ENCODE measurements at places on chromosomes 6 and 20.

DNA sequence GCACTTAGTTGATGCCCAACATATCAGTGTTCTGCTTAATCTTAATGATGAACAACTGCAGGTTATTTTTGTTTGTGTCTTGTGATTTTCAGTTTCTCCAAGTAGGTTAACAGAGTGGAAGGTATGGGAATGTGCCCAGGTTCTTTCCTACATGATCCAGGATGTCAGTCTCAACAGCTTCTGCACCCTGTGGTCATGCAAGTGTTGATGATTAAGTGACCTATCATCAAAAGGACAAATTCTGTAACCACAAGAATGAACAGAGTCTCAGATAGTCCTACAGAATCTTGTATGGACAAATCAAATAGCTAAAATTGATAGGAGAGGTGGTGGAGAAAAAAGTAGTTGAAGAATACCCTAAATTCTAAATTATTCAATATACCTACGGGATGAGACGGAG lies 26.1 kb downstream of the MAN1A1 start:
- no peak for DNase-seq

DNA sequence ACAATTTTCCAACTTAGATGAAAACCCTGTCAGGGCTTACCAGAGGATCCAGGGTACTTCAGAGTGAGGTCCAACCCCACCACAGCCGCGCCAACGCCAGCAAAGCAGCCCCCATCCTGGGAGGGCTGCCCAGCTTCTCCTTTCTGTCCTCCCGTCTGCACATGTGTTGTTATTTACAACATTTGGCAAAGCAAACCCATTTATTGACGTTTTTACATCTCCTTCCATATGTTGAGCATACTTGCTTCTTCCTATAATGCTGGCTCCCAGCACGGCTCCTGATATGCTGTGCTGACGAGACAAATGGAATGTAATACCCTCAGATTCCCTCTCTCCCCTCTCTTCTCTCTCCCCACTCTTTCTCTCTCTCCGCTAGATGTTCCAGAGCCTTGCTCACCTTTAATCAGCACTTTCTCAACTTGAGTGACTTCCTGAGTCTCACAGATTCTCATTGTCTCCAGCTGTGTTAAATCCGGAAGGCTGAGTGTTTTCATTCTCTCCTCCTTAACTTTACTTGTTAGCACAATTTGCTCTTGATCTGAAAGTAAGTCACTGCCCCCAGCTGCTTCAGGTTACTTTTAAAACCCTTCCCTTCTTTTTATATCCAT lies 22.7 kb downstream of the RCAN2 start:
- no peak for DNase-seq

GRCh38 chr20:48047447-48047846 lies 262.2 kb upstream of the SULF2 start:
- DNase-seq = no peak

- no peak for DNase-seq
These were observed 26.2 kb downstream of the CDYL start for GRCh38 chr6:4802312-4802935.

GRCh38 chr6:165805067-165805555 lies 142.1 kb upstream of the PDE10A start:
- DNase-seq = no peak

DNA sequence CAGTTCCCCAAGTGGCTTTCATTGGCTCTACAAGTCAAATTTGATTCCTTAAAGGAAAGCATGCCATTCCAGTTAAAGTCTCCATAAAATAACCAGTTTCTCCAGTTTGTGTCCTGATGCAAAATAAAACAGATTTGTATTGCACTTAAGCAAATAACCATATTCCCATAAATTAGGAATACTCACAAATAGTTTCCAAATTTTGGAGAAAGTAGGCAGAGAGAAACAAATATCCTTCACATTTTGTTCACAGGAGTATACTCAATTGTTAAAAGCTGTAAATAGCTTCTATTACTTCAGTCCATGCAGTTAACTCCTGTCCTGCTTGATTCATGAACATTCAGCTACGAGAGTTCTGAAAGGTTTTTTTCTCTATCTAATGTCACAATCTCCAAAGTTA lies 281.4 kb upstream of the RGS17 start:
- no peak for DNase-seq

DNA sequence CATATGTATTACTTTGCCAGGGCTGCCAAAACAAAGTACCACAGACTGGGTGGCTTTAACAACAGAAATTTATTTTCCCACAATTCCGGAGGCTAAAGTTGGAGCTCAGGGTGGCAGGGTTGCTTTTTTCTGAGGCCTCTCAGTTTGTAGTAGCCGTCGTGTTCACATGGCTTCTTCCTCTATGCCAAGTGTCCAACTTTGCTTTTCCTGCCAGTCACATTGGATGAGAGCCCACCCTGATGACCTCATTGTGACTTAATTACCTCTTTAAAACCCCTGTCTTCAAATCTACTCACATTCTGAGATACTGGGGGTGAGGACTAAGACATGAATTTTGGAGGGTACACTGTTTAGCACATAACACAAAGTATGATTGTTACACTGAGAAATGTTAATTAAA lies 9.9 kb upstream of the ECT2L start:
- DNase-seq = no peak

DNA sequence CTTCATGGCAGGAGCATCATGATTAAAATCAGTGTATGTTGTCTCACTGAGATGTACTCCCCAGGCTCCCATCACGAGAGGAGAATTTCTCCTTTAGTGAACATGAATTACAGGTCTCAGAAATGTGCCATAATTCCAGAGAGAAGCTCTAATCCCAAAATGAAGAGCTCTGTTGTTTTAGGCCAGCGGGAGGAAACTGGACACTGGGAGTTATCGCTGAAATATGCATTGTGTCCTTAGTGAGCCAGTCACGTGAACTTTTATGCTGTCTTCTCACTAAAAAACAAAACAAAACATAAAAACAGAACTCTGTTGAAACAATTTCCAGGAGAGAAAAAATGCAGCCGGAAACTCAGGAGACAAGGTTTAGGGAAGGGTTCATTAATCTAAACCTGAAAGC lies 315.7 kb upstream of the NT5E start:
- no peak for DNase-seq

- no peak for DNase-seq
These were observed 6.5 kb downstream of the CD24 start for GRCh38 chr6:106967936-106968555.

- DNase-seq = peak; percentile 68
These were observed 10.1 kb downstream of the HFE start for GRCh38 chr6:26097268-26097875.

DNA sequence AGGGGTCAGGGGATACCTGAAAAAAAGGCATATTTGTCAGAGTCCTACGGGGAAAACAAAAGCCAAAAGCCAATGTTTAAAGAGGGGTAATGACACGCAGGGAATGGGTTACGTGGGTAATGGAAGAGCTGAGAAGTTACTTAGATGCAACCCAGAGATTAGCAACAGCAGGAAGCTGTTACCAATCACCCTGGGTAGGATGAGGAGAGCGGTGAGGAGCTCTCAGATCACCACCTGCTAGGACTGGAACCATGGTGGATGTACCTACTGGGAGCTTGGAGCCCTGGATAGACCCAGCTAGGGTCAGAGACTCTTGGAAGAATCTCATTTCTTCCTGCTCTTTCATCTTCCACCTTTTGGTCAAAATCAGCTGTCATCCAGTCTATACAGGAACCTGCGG lies 51.2 kb upstream of the RNF24 start:
- no peak for DNase-seq

DNA sequence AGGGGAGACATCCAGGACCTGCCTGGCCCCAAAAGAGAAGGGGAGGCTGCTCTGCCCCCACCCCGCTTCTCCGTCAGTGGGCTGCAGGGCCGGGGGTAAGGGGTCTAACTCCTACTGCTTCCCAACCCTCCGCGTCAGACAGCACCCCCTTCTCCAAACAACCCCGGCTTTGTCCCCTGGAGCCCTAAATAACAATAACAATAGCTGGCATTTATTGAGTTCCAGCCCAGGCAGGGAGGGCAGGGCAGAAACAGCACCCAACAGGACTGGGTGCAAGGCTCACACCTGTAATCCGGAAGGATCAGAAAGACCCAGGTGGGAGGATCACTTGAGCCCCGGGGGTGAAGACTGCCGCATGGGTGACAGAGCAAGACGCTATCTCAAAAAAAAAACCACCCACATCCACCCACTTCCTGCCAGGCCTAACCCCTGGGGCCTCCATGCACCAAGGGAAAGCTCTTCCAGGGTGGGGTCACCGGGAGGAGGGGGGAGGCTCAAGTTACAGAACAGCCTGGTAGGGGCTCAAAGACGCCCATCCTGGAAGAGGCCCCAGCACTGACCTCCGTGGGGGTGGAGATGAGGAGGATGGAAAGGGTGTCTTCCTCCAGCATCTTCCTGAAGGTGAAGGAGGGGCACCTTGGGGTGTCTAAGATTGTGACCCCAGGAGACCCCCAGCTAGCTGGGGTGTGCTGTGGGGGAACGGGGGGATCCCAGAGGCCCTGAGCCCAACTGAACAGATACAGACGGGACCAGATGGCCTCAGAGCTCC lies 1.3 kb upstream of the FNDC11 start:
- DNase-seq = no peak

GRCh38 chr20:45138561-45139300 lies 14.5 kb upstream of the WFDC12 start:
- DNase-seq = peak; percentile 71

DNA sequence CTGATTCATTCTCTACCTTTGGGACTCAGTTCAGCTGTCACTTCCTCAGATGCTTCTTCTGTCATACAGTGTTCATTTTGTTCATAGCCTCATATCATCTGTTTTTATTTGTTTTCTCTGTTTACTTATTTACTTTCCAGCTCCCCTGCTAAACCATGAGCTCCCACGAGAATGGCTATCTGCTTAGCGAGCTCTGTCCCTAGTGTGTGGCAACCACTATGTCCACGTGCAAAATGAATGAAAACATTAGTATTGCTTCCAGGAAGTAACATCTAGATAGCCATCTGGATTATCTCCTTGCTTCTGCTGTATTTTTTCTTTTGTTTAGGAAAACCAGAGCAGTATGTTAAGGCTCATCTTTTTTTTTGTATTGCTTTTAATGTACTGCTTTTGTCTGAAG lies 417.0 kb upstream of the SLC35B3 start:
- no peak for DNase-seq

DNA sequence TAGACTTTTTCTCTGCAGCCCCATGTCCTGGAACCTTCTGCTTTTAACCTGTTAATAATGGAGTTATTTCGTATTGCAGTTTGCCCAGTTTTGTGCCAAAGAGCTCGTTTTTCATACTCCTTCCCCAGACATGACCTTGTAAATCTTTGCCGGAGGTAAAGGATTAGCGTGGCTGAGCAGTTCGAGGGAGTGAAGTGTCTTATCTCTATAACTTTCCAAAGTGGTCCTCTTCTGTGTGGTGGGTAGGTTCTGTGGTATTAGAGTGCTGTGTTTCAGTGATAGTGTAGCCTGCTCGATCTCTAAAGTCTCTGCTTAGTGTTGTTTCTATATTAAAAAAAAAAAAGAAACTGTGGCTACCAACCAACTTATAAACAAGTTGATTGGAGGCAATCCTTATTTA lies 67.5 kb downstream of the FARS2 start:
- DNase-seq = no peak

GRCh38 chr20:44395461-44396340 lies 40.2 kb downstream of the HNF4A start:
- no peak for DNase-seq

DNA sequence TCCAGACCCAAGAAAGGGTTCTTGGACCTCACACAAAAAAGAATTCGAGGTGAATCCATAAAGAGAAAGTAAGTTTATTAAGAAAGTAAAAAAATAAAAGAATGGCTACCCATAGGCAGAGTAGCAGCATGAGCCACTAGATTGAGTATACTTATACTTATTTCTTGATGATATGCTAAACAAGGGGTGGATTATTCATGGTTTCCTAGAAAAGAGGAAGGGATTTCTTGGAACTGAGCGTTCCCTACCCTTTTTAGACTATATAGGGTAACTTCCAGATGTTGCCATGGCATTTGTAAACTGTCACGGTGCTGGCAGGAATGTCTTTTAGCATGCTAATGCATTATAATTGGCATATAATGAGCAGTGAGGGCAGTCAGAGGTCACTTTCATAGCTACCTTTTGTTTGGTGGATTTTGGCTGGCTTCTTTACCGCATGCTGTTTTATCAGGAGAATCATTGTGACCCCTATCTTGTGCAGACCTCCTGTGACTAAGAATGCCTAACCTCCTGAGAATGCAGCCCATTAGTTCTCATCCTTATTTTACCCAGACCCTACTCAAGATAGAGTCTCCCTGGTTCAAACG lies 44.3 kb downstream of the TENT5A start:
- no peak for DNase-seq

DNA sequence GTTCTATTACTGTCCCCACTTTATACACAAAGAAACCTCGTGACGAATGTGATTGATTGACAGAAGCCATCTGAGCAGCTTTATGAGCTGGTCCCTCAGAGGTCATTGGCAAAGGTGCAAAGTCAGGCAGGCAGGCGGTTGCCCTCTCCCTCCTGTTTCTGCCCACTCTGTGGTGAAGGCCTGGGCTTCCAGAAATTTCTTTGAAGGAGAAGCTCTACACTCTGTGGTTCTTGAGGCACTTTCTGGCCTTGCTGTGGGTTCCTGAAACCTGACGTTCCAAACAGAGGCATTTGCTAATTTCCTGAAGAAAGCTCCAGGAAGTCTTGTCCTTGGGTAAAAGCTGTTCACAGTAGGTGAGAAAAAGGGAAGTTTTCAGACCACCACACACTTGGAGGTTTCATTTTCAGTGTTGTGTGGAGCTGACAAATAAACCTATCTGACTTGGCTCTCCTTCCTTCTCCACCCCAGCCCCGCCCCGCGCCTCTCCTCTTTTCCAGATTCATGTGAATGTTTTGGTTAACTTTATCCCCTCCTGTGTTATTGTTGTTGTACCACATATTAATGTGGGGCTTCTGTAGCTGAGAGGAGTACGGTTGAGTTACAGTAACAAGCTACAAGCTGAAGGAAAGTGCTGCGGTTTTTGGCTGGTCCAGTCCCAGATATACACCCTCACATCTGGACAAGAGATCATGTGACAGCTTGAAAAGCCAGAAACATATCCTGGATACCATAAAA lies 274.1 kb downstream of the CLIC5 start:
- DNase-seq = peak; percentile 68

DNA sequence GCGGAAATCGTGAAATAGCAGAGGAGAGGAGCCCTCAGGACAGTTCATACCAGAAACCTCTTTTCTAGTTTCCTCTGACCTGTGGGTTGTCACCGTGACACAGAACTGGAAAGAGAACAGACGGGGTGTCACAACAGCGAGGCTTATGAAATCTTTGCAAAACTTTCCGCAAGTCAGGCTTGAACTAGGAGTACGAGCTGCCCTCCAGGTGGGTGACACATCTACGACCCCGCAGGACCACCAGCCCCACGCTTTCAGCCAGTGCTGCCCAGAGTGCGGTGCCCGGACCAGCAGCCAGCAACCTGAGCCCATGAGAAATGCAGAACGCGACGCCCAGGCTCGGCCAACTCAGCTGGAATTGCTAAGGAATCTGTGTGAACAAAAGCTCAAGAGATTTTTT lies 30.8 kb downstream of the WRNIP1 start:
- peak; percentile 86 for DNase-seq

- no peak for DNase-seq
These were observed 32.5 kb downstream of the PLCG1 start for GRCh38 chr20:41169791-41170351.

- DNase-seq = no peak
These were observed 185.5 kb upstream of the PMEPA1 start for GRCh38 chr20:57895161-57895855.

All from inflammatory macrophage (primary cell).